ENCODE measurements at places on chromosomes 6 and 20. TPM values are rescaled to one million over a fixed set of nuclear protein-coding genes. Genes with fewer than 3 reads are reported as not detected.

Gene LY6G6F
- not detected for total RNA-seq

Gene RMND1
- total RNA-seq = 22.8 TPM

Gene MYMX
- 0.31 TPM for total RNA-seq

Gene C6orf163
- 1.3 TPM for total RNA-seq

Gene FKBP1A
- 181 TPM for total RNA-seq

Gene OVOL2
- not detected for total RNA-seq

Gene TCP1
- total RNA-seq = 310 TPM

Measured in bladder microvascular endothelial cell (primary cell).